ENCODE measurements at places on chromosomes 12 and 14.
A peak's percentile ranks its signal among the peaks of the same experiment; 100 is the strongest.

GRCh38 chr12:94416613-94417012, 43.1 kb downstream of the CEP83 start:
- DNase-seq = no peak

GRCh38 chr14:75549169-75549568, 26.9 kb downstream of the BATF start:
- peak; percentile 50 for DNase-seq

- no peak for DNase-seq
Observed at GRCh38 chr14:54493293-54493692, 4.5 kb upstream of the GMFB start.

GRCh38 chr12:108182096-108182495, 53.0 kb downstream of the WSCD2 start:
- no peak for DNase-seq

DNA sequence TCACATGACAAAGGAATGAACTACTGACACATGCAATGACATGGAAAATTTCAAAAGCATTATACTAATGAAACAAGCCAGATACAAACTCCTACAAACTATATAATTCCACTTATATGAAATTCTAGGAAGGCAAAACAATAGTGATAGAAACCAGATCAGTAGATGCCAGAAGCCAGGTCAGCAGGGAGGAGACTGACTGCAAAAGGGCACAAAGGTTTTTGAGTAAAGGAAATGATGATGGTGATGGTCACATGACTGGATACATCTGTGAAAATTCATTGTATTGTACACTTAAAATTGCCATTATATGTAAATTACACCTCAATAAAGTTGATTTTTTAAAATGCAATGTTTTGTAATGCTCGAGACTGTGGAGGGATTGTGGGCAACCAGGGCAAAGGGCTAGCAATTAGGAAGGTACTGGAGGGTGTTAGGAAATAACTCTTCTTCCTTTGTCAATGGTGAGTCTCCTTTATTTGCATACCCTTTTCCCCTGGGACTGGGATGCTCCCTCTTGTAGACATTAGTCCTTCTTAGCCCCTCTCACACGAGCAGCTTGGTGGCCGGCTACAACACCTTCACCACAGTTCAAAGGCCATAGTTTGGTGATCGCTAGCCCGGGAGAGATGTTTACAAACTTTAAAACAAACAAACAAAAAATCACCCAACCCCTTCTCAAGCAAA, 6.7 kb upstream of the PRPF40B start:
- no peak for DNase-seq

DNA sequence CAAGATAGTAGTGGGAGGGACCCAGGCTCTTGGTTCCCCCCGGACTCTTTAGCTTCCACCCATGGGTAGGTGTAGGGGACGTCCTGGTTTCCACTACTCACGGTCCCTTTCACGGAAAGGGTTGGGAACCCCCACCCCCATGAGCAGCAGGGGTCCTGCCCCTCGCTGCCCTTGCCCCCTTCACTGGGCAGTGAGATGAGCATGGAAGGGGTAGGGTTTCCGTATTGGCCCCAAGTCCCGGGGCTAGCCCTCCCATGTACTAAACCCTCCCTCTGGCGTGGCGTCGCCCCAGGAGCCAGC, 12.7 kb downstream of the AGAP2 start:
- DNase-seq = no peak

DNA sequence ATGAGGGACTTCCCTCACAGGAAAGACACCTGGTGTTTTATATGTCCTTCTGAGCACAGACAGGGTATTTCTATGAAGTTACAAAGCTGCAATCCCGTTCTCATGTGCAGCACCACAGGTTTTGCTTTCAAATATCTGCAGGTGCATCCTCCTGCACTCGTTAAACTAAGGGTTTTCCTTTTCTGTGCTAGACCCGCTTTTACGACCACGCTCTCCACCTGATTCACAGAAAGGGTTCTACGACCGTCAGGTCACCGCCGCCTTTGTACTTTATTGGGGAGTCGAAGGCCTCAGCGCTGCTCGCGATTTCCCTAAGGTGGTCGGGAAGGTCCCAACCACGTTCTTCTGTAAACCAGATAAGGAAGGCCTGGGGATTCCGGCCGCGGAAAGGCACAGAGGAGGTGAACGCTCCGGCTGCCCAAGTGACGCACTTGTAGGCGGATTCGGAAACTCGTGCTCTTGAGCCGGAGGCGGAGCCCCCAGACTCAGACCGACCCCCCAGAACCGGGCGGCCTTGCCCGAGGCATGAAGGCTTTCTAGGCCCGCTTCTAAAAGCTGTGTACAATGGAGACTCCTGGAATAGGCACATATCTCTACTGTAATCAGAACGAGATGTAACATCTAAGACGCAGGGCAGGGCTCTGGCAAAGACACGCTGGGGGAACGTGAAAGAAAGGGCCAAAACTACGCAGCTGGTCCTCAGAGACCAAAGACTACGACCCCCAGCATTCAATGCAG, 995 bp upstream of the HSP90B1 start:
- peak; percentile 83 for DNase-seq

- no peak for DNase-seq
Observed at GRCh38 chr12:116955382-116956021, 44.8 kb downstream of the FBXW8 start.

GRCh38 chr14:101065696-101066694, 162.5 kb upstream of the RTL1 start:
- DNase-seq = no peak

- DNase-seq = no peak
Observed at GRCh38 chr12:79407671-79408622, 282.8 kb downstream of the PAWR start.

GRCh38 chr12:92769124-92769901, 66.5 kb downstream of the PLEKHG7 start:
- no peak for DNase-seq

DNA sequence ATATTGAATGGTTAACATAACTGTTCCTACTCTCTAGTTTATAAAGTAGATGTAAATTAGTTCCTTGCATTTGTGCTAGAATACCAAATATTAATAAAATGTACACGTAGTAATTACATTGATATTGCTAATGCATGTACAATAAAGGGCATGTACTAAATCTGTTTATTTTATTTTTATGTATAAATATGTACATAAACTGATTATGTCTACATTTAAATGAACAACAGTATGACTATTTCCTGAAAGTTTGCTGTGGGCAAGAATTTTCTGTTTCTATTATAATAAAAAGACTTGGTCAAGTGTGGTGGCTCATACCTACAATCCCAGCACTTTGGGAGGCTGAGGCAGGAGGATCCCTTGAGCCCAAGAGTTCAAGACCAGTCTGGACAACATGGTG, 257.2 kb upstream of the FOXN3 start:
- DNase-seq = no peak

DNA sequence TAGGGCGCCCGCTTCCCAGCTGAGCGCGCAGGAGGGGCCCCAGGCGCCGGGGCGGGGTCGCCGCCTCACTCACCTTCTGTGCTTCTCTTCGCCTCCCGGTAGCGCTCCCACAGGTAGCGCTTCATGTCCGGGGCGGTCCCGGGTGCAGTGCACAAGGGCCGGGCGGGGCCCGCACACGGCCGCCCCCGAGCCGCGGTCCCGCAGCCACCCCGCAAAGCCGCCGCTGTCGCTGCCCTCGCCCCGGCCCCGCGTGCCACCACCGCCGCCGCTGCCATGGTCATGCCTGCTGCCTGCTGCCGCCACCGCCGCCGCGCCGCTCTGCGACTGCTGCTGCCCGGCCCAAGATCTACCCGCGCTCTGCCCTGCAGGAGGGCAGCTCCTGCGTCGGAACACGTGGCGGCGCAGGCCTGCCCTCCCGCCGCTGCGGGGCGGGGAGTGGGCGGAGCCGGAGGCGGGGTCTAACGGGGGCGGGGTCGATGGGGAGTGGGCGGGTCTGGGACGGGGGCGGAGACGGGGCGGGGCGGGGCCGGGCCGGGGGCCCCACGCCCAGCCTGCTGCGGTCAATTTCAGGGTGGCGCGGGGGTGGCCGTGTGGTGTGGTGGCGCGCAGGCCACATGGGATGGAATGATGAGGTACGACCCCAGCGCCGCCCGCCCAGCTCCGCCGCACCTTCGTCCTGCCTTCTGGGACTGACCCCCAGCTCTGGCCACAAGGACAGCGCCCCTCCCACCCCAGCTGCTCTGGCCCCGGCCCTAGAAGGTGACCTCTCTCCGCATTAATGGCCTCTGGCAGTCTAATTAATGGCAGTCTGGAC, at the start of gene NT5DC3:
Gene NT5DC3, minus strand, starts transcription at position 359 of the 814 bp plus-strand sequence. Its CDS starts 78 bp downstream, at position 281.
- DNase-seq = peak; percentile 78

DNA sequence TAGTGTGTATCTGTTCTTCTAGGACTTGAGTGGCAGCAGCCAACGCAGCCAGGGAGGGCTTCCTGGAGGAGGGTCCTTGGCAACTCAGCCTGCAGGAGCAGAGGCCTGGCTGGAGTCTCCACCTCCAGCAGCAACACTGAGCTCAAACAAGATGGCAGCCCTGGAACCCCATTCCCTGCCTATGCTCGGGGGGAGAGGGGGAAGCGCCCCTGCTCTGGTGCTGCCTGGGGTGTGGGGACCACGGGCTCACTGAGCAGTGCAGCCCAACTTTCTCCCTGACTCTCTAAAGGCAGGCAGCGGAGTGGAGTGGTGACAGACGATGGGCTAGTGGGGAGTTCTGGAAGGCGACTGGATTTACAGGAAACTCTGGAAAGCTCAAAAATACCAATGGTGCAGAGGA, 160.7 kb downstream of the CALM1 start:
- DNase-seq = no peak

DNA sequence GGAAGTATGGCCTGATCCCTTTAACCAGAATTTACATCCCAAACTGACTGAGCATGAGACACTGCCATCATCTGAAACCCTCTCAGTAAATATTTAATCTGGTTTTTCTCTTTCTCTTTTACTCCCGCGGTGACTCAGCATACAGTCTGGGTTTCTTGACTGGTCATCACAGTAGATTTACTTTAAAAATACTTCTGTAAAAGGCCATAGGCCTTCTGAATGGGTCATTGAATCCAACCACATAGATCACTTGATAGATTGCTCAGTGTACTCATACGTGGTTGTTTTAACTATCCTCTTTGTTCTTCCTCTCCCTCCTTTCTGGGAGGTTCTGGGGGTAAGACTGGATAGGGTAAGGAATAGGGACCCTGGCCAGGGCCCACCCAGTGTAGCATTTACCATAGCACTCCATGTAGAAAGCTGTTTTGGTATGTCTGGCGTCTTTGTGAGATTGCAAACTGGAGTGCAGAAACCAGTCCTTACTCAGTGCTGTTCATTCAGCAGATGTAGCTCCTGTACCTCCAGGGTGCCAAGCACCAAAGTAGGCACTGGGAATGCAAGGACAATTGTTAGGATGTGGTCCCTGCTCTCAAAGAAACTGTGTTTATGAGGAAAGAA, 165.7 kb downstream of the SRGAP1 start:
- DNase-seq = no peak

GRCh38 chr14:91412939-91413338, 4.7 kb downstream of the CCDC88C start:
- DNase-seq = no peak

GRCh38 chr14:75832621-75833297, 149.0 kb downstream of the TGFB3 start:
- DNase-seq = no peak
